Anterior cingulate cortex (tissue), 58 donors: ENCODE measurements at places on chromosomes 5 and 9.
A peak's percentile ranks its signal among the peaks of the same experiment; 100 is the strongest.

- no peak for DNase-seq
Measured at GRCh38 chr5:60514152-60514551, 185.8 kb downstream of the DEPDC1B start.

DNA sequence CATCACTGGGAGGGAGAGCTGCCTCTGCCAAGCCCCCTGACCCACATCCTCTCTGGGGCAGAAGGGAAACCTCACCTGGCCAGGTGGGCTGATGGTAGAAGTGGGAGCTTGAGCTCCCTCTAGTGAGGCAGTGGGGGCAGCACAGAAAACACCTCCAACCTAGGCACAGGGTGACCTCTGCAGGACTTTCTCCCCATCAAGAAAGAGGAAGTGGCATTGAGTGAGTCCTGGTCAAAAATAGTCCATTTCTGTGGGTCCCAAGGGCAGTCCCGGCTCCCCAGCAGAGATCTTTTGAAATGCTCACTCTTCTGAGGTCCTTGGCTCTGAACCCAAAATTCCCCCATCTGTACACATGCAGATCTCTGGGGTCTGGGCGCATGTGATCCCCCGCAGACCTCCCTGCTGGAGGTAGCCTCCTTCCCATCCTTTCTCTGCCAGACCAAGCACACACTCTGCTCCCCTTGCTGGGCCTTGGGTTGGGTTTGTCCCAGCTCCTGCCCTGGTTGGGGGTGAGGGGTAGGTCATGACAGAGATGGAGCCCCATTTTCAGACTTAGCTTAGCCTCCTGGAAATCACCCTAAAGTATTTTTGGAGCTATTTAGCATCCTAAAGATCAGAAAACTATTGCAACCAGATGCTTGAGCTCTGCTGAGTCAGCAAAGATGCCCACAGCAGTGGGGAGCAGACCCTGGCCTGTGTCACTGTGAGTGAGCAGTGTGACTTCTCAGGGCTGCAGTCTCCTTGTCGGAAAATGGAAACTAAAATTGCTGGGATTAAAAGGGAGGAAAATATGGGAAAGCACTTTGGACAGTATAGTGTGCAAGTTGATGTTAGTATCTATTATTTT, 41.6 kb upstream of the LCP2 start:
- DNase-seq = no peak

DNA sequence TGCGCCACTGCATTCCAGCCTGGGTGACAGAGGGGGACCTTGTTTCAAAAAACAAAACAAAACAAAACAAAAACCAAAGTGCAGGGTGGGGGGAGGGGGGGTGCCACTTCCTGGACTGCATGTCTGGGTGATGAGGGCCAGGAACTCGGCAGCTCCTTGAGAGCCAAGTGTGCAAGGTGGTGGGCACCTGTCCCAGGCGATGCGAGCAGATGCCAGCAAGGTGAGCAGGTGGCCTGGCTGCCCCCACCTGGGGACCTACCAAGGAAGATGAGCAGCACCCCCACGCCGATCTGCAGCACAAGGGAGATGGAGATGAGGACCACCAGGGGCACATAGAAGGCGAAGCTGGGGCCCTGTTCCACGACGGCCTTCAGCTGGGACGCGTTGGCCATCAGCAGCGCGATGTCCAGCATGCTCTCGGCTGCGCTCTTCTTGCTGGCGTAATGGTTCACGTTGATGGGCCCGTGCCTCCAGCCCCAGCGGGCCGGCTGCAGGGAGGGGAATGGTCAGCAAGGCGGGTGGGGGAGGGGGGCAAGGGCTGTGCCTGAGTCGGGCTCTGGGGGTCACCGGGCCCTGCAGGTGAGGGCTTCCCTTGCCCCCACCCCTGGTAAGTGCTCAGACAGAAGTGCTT, 7.8 kb downstream of the NINJ1 start:
- DNase-seq = no peak

- no peak for DNase-seq
Measured at GRCh38 chr9:110990481-110990880, 47.8 kb downstream of the LPAR1 start.

GRCh38 chr9:36316049-36316448, 57.8 kb upstream of the GNE start:
- no peak for DNase-seq

DNA sequence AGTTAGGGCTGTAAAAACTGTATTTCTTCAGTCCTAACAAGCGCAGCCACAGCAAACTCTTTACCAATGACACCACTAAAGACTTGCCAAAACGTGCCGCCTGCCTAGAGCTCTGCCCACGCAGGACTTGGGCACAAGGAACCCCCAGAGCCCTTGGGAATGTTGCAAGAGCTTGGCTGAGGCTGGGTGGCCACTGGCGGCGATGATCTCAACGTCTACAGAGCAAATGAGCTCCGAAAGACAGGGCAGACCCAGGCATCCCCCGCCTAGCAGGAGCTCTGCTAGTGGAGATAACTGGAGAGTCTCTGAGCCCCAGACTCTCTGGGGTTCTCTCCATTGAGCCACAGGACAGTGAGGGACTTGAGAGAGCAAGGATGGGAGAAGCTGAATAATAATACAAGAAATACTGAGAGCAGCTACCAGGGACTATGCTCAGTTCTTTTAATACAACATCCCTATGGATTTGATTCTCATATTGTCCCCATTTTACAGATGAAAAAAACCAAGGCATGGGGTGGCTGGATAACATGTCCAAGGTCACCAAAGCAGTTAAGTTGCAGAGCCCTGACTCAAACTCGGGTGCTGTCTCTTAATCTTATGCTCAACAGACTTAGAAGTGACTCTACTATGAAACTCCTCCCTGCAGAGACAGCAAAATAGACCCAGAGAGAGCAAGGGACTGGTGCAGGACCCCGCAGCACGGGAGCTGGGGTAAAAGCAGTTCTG, 32.5 kb downstream of the SHB start:
- DNase-seq = no peak

- DNase-seq = no peak
Measured at GRCh38 chr9:107989544-107989943, 500.0 kb upstream of the KLF4 start.

DNA sequence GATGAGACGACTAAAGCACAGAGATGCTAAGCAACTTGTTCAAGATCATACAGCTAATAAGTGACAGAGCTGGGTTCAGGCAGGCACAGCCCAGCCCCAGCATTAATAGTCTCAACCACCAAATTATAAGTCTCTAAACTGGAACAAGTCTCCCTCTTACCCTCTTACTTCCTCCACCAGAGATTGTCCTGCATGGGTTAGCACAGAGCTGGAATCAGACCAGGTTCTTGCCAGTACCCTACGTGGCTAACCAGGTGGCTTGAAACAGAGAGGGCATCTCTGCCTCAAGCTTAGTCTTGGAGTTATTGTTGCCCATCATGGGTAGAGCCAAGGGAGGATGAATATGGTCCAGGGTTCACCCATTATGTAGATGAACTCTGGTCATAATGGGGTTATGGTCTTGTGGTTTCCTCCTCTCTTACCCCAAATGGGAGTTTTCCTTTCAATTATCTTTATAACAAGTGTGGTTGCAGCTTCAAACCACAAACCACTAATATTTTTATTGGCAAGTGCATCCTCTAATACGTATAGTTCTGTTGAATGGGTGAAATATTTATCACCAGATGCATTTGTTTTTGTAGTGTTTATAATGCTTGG, 8.3 kb upstream of the XPA start:
- DNase-seq = no peak

GRCh38 chr9:134335486-134336220, 9.4 kb downstream of the RXRA start:
- DNase-seq = no peak

GRCh38 chr5:149370878-149371277, 8.2 kb downstream of the IL17B start:
- no peak for DNase-seq

DNA sequence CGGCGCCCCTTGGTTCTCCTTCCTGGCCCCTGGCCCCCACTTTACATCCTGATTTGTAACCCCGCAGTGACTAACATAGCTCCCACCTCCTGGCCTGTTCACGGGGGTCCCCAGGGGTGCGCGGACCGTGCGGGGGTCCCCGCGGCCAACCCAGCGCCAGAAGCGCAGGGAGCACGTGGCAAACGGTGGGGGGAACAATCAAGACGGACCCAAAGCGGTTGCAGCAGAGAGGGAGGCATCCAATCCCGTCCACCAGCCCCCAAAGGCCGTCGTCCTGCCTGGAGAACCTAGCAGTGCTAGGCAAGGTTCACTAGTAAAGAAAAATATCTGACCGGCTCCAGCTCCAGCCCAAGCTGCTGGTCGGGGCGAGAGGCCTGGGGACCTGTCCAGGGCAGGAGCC, 201.5 kb downstream of the AUH start:
- DNase-seq = no peak

DNA sequence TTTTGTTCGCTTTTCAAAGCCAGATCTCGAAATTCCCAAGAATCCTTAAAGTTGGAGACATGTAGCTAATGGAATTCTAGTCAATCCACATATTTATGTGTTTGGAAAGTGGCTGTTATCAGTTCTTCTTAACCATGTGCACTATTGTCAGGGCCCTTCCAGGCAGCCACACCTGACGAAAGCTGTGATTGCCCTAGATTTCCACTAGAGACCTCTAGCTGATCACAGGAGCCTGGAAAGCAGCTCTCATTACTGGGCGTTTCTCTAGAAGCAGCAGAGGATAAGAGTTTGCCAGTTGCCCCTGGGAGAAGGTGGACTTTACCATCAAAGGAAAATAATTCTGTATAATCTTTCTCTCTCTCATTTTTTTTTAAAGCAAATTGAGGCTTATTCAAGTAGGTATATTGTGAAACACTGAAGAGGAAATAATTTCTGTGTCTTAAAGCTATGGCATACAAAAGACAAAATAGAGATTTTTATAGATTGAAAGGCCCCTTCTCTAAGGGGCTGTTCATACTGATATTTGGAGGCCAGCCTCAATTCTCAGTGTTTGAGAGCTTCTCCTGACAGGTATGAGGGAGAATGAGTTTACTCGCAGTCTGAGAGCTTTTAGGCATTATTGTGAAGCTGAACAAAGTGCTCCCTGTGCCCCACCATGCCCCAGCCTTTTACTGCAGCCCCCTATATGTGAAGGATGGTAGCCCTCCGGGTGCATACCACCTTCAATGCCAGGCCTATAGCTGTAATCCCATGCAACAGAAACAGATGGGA, 405.4 kb upstream of the ACTBL2 start:
- no peak for DNase-seq

DNA sequence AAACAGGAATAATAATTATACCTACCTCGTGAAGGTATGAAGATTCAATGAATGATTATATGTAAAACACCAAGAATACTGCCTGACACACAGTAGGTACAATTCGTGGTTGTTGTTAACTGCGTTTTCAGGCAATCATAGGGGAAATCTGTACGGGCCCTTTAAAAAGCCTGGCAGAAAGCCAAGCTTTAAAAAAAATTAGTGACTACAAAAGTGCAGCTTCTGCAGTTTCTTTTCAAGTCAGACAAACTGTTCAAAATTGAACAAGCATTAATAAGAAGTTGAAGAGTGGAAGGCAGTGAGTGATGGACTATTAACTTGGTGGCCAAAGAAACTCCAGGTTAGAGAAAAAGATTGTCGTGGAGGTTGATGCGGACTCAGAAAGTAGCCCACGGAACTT, 85.9 kb upstream of the TRIO start:
- DNase-seq = no peak

DNA sequence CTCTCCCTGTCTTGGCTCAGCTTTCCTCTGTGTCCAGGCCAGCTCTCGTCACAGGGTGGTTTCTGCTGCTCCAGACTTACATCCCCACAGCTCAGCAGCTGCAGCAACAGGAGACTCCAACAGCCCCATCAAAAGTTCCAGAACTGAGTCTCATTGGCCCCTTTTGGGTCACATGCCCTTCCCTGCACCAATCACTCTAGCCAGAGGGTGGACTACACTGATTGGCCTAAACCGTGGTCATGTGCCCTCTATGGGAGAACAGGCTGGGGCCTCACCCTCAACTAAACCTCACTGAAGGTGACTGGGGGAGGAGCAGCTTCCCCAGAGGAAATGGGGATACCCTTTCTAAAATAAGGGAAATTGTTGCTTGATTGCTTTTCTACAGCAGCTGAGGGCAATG, 44.4 kb upstream of the CPLX2 start:
- no peak for DNase-seq

GRCh38 chr5:95241161-95241560, 43.7 kb downstream of the MCTP1 start:
- no peak for DNase-seq

GRCh38 chr9:137077010-137077747, at the start of gene UAP1L1:
Gene UAP1L1, plus strand, starts transcription at chr9:137077517. Its CDS starts 16 bp downstream, at chr9:137077533.
- peak; percentile 83 for DNase-seq

DNA sequence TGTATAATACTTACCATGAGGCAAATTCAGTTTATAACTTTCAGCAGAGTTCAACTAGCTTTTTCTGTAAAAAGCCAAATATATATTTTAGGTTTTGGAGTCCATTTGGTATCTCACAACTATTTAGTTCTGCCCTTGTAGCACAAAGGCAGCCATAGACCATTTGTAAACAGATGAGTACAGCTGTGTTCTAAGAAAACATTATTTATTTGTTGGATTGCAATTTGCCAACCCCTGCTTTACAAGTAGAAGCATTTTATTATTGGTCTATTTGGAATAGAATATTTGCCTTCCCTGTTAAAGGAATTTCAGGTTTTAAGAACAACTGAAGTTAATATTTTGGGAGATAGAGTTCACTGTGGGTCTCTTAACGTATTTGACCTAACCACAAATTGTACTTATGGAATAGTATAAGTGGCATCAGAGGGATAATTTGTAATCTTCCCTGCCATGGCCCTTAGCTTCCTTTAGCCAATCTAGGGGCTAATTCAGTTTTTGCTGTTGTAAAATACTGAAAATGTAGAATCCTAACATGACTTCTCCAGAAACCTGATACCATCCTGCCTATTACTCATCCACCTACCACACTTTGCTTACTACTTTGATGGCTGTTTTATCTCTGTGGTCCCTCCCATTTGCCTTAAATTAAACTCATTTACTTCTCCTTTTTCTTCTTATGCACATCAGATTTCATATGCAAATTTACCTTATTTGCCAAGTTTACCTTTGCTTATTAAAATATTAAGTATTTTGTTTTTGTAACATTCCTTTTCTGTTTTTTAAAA, 109.2 kb downstream of the DMXL1 start:
- DNase-seq = no peak
